ENCODE measurements at places on chromosomes 12 and 14.
A peak's percentile ranks its signal among the peaks of the same experiment; 100 is the strongest.

GRCh38 chr14:101780390-101780789 is 18.9 kb downstream of the PPP2R5C start:
- DNase-seq: no peak

DNA sequence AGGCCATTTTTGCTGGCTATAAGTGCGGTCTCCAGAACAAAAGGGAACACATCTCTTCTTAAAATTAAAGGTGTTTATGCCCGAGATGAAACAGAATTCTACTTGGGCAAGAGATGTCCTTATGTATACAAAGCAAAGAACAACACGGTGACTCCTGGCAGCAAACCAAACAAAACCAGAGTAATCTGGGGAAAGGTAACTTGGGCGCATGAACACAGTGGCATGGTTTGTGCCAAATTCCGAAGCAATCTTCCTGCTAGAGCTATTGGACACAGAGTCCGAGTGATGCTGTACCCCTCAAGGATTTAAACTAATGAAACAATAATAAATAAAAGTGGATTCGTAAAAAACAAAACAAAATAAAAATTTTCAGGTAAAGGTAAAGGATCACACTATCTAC is 33.4 kb downstream of the PKP2 start:
- no peak for DNase-seq

DNA sequence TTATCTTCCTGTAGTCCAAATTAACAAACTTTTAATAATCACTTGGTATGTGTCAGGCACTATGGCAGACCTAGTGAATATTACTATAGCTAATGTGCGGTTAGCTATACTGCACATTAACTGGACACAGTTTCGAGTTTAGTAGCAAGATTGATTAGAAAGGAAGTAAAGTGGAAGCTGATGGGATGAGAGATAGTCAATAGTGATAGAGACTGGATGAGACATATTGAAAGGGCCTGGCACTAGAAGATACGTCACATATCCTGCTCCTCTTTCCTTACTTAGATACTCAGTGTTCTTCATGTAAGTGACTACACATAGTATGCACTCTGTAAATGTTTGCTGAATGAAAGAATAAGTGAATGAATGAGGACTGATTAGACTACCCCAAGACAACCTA is 5.5 kb downstream of the TBK1 start:
- no peak for DNase-seq

DNA sequence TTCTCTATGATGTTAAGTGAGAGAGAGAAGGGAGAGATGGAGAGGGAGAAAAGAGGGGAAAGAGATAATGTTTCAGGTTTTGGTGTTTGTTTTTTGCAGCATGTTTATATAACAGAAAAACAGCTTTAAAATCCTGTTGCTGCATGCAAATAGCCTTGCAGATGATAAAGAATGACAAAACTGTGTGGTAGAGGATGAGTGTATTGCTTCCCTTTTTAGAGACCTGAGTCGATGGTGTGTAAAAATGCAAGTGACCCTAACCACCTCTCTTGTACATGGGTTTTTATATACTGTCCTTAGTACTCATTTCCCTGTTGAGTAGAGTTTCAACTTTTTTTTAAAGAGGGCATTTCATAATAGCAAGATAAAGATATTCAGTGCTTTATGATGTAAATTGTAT is 249.1 kb downstream of the AKAP6 start:
- DNase-seq: no peak

GRCh38 chr14:60756847-60757246 is 22.3 kb downstream of the MNAT1 start:
- DNase-seq: peak; percentile 54

DNA sequence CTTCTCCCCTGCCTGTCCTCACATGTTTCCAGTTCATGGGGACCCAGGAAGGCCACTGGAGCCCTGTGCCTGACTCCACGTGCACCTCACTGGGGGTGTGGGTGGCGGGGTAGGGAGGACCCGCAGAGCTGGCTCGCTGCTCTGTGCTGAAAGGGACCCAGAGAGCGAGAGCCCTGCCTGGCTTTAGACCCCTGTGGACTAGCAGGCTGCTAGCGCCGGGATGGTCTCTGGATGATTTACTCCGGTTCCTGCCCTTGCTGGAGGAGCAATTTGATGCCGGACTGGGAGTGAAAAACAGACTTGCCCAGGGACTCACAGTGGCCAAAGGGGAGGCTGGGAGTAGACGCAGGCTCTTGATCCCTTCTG is 49.0 kb downstream of the NTF3 start:
- no peak for DNase-seq

GRCh38 chr12:24599736-24600135 is 349.2 kb downstream of the BCAT1 start:
- DNase-seq: no peak

GRCh38 chr12:123478762-123479161 is 20.8 kb downstream of the SNRNP35 start:
- peak; percentile 42 for DNase-seq

GRCh38 chr12:68867606-68868005 is 59.6 kb downstream of the MDM2 start:
- DNase-seq: no peak

- no peak for DNase-seq
These were observed 2.6 kb downstream of the CYP46A1 start for GRCh38 chr14:99686557-99687283.

DNA sequence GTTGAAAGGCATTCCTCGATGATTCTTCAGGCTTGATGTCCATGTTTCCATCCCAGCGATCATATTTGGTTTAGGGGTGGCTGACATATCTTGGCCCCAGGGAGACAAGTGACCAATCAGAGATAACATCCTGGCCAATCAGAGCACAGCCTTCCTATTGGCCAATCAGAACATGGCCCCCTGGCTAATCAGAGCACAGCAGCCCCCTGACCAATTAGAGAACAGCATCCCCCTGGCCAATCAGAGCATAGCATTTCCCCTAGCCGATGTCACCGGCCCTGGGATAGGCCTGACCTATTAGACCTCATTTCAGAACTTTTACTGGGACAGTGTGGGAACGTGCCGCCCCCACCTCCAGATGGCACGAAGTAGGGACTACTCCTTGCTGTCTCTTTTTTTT is 182.2 kb downstream of the AACS start:
- no peak for DNase-seq

- no peak for DNase-seq
These were observed 67.9 kb downstream of the TSPAN9 start for GRCh38 chr12:3145033-3145432.

DNA sequence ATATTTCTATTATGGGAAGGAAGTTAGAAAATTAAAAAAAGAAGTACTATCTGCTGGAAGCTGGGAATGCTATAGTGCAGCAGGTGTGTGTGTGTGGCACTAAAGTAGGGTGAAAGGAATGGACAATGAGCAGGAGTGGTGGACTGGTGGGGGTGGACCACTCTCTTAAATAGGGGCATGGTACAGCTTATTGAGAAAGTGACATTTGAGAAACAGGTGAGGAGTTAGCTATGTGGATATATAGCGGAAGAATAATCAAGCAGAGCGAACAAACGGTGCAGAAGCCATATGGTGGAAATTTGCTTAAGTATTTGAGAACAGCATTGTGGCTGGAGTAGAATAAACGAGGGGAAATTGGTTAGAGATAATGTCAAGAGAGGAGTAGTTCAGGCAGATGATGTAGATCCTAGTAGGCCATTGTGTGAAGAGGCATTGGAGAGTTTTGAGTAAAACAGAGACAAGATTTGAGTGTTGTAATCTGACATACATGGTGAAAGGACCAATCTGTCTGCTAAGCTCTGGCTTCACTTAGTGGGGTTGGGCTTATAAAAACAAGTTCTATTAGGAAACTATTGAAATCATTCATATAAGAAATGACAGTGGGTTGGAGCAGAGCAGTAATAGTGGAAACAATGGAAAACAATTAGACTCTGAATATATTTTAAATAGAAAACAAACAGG is 149.2 kb upstream of the SYT10 start:
- DNase-seq: peak; percentile 7

DNA sequence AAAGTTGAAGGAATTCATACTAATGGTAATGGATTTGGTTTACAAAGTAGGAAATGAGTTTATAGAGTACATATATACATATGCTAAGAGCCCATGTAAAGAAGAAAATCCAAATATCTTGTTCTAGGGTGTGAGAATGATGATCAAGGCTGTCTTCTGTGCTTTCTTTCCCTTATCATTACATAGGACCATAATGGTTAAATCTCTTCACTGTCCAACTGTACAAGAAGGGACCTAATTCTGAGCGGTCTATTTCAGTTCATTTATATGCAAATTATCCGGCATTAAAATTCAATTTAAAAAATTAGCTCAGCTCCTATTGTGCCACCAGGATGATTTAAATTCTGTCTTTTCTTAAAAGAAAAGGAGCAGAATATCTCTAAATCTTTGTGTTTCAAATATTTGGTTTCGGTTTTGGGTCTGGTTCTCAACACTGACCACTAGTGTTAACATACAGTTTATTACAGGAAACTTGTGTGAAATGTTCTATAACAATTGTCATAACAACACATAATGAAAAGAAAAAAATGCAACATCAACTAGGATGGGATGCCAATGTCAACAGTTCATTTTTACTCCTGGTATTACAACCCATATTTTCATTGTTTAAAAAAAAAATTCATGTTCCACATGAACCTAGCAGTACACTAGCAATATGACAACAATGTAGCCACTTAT is 16.8 kb downstream of the OR4K1 start:
- DNase-seq: no peak

DNA sequence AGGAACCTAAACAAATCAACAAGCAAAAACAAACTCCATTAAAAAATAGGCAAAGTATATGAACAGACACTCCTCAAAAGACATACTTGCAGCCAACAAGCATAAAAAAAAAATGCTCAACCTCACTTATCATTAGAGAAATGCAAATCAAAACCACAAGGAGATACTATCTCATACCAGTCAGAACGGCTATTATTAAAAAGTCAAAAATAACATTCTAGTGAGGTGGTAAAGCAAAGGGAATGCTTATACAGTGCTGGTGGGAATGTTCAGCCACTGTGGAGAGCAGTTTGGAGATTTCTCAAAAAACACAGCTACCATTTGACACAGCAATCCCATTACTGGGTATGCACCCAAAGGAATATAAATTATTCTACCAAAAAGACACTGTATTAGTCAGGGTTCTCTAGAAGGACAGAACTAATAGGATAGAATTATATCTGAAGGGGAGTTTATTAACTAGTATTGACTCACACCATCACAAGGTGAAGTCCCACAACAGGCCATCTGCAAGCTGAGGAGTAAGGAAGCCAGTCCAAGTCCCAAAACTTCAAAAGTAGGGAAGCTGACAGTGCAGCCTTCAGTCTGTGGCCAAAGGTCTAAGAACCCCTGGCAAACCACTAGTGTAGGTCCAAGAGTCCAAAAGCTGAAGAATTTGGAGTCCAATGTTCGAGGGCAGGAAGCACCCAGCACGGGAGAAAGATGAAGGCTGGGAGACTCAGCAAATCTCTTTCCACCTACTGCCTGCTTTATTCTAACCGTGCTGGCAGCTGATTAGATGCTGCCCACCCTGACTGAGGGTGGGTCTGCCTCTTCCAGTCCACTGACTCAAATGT is 101.6 kb upstream of the KRAS start:
- peak; percentile 36 for DNase-seq

DNA sequence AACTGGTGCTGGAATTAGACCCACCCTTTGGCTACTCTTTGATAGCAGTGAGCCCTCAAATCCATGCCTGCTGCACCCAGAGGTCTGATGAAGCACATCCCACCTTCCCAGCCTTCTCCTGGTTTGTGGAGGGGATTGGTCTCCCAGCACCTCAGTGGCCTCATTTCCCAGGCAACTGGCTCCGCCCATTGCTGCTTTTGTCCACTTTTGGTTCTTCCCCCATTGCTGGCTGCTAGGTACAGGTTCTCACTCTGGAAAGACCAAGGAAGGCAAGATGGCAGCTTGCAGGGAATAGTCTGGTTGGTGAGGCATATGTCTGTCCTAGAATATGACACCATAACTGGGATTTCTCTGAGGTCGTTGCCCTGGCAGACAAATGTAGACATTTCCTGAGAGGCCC is 10.2 kb upstream of the KRT5 start:
- DNase-seq: no peak

DNA sequence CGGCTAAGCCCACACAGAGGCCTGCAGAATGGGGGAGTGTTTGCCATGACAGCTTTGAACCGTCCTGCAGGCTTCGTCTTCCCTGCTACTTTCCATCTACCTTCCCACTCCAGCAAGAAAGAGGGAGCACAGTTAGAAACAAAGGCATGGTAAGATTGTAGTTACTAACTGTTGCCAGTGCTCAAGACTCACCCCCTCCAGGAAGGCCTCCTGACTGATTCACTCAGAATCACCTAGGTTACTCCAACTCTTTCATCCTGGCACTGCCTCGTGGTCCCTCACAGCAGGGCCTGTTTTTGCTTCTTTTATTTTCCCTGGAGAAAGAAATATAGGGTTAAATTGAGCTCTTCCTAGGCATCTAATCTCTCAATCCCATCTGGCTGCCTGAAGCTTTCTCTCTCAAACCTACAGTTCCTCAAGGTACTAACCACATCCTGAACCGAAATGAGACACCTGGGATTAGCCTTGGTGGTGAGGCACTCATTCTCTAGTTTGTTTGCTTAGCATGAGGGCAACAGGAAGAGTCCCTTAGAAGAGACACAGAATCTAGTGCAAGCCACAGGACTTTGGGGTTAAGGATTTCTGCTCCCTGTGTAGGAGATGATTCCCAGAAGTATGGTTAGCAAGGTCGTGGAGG is 7.8 kb downstream of the GALNT6 start:
- no peak for DNase-seq

DNA sequence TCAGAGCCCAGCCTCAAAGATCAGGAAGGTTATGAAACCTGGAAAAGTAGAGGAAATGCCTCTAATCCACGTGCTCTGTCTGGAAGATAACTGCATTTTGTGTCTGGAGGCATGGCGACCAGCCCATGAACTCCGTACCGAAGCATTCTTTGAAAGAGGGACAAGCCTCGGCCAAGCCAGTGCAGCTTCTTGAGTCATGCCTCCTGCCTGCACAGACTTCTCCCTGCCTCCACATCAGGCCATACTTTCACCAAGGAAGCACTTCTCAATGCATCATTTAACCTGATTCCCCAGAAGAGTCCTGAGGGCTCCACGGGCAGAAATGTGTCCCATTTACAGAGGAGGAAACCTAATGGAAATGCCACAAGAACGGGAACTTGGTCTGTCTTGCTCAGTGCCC is 3.4 kb downstream of the ACTN1 start:
- DNase-seq: peak; percentile 89

GRCh38 chr14:38210587-38211216 is 3.0 kb downstream of the SSTR1 start:
- DNase-seq: peak; percentile 48

DNA sequence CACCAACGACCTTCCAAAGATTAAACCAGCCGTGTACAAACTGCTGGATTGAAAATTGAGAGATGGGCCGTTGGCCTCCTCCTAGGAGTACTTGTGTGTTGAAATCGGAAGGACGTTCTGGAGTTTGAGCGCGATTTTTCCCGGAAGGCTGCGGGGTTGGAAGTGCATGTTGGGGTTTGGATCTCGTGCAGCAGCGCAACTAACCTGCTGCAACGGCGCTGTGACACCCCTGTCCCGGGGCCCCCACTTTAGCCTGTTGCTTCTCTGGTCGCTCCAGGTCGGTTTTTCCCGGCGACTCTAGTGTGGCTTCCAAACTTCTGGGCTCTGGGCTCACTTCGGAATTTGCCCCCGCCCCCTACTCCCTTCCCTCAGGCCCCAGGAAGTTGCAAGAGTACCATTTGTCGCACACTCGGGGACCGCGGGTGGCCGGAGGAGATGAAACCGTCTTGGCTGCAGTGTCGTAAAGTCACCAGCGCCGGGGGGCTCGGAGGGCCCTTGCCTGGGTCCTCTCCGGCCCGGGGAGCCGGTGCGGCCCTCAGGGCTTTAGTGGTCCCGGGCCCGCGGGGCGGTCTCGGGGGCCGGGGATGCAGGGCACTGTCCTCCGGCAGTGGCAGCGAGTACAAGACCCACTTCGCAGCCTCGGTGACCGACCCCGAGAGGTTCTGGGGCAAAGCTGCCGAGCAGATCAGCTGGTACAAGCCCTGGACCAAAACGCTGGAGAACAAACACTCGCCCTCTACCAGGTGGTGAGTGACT is at the start of gene ACSS3:
Gene ACSS3, plus strand, starts transcription at position 394 of the 756 bp plus-strand sequence. Its CDS starts 42 bp downstream, at position 436.
- peak; percentile 54 for DNase-seq
